ENCODE measurements at places on chromosomes 5 and 9. TPM values are rescaled to one million over a fixed set of nuclear protein-coding genes. Genes with fewer than 3 reads are reported as not detected.

GRCh38 chr9:16215353-16215680 is 655.2 kb downstream of the BNC2 start:
- DNase-seq, result no peak

- no peak for DNase-seq
These were observed 95.0 kb upstream of the ARRDC3 start for GRCh38 chr5:91478096-91478495.

GRCh38 chr9:121373011-121373729 is 3.1 kb upstream of the STOM start:
- DNase-seq, result peak; percentile 68

DNA sequence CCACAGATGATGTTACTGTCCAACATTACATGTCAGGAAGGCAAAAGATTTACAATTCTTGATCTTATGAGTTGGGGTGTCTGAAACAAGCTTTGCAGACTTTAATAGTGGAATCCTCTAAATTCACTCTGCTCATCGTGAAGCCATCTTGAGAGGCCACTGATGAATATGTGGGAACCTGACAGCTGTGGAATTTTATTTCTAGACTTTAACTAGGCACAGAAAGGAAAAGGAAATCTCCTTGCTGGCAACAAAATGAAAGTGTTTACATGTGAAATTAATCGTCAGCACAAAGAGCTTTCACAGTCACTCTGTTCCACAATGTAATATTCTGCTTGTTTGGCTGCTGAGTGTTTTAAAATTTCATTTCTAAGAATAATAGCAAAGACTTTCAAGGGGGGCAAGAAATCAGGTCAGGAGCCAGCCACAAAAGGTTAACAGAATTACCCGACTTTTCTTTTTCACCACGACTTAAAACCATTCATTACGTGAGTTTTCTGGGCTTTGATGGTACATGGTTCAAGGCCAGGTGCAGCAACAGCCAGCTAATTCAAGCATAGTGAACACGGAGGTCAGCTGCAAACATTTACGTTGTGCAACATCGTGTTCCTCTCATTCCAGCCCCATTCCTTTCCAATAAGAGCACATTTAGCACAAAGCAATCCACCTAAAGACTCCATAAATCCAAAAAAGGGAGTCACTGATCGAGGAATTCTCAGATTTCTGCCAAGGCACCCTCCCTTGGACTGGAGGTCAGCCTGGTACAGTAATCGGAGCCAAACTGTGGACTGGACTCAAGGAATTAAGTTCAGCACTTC is 14.6 kb downstream of the NREP start:
- DNase-seq, result peak; percentile 87

Gene SLC46A2
- polyA plus RNA-seq, result not detected

Data from GM23248 (cell line).